Right ventricle myocardium superior (tissue), 1 donor: ENCODE measurements at places on chromosomes 2 and 18. TPM values are rescaled to one million over a fixed set of nuclear protein-coding genes. Genes with fewer than 3 reads are reported as not detected.

- DNase-seq = no peak
These were observed 43.7 kb downstream of the EHD3 start for GRCh38 chr2:31277621-31278020.

DNA sequence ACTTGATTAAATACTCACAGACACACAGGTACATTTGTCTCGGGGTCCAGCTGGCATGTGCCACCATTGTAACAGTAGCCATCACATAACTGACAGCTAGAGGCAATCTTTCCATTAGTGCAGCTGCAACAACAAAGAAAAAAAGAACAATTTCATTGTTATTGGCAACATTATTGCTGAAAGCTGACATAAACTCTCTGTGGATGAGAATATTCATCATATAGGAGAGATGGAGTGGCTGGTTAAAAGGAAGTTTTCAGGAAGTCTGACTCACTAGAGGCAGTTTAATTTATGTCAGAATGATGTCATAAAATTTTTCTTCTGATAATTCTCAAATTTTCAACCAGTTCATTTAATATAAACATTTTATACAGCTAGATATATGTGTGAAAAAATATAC is 1490.0 kb upstream of the NXPH2 start:
- DNase-seq = no peak

DNA sequence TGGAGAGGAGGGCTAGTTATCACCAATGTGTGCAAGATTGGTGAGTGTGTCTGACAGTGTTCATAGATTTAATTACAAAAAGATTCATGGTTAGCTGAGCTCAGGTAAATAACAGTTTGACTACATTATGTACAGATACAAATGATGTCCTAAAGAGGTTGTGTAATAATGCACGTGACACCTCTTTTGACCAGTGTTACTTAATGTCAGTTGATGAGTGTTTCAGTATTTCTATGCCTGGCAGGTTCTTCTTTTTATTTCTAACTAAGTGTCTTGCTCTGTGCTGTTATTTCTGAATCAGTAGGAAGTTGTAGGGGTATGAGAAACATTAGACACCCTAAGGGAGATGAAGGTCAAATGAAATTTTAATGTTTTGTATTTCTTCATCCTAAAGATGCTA is 7.9 kb upstream of the INHBB start:
- no peak for DNase-seq

GRCh38 chr2:195984923-195985726 is 83.5 kb downstream of the DNAH7 start:
- DNase-seq = no peak

The RESP18 gene
- not detected for total RNA-seq

The PSMD1 gene
- total RNA-seq = 81.0 TPM
